Stimulated activated CD8-positive, alpha-beta memory T cell treated with anti-CD3 and anti-CD28 coated beads, Interleukin-7, amount 100 ng/mL, for 24 hours (primary cell): ENCODE measurements at places on chromosomes 7 and 10.

DNA sequence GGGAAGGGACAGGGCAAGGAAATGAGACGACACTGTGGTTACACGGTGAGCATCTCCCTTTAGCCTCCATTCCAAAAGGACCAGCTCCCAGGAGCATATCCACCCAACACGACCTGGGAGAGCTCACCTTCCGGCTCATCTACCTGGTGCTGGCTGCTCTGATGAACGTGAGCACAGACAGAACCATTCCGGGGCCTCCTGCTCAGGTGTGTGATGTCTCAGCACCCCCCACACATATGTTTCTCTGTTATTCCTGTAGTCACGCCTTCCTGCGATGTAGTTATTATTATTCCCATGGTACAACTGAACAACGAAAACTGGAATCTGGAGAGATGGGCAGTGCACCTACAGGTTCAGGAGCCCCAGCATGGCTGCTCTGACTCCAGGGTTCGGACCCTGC lies 20.5 kb upstream of the GPR26 start:
- no peak for DNase-seq

DNA sequence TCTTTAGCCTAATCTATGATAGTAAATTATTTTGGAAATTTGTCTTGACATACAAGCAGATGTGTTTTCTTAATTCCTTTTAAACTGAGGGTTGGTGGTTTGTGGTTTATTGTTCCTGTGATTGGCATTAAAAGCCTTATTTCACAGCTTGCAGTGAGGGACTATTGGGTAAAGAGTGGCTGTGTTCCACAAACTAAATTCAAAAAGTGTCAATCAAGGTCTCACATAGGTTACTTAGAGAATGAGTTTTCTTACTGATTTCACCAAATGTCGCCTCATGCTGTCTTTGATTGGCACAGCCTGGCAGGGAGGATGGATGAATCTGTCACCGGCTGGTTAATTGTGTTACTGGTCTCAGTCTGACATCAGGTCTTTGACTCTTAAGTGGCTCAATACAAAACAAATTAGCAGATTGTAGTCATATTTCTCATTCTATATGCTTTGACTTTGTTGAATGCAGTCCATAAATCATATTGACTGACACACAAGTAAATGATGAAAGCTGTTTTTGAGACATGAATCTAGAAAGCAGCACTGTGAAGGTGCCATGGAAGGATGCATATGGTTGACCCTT lies 66.8 kb upstream of the CYP26C1 start:
- no peak for DNase-seq

DNA sequence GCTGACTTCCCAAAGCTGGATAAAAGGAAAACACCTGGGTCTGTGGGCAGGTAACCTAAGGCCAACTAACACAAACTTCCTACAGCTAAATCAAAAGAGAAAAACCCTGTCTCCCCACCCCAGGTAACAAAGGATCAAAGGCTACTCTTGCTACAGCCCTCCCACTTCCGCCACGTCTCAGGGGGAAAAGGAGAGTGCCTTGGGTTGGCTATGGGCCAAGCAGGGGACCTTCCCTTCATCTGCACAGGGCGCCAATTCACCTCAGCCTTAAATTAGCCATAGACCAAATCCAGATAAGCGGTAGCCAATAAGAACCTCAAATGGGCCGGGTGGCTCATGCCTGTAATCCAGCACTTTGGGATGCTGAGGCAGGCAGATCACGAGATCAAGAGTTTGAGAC lies 69.1 kb upstream of the LANCL2 start:
- DNase-seq, result no peak

- no peak for DNase-seq
Measured at GRCh38 chr7:148327379-148327778, 263.2 kb upstream of the C7orf33 start.

GRCh38 chr10:85597006-85597405 lies 769.6 kb downstream of the GRID1 start:
- no peak for DNase-seq

DNA sequence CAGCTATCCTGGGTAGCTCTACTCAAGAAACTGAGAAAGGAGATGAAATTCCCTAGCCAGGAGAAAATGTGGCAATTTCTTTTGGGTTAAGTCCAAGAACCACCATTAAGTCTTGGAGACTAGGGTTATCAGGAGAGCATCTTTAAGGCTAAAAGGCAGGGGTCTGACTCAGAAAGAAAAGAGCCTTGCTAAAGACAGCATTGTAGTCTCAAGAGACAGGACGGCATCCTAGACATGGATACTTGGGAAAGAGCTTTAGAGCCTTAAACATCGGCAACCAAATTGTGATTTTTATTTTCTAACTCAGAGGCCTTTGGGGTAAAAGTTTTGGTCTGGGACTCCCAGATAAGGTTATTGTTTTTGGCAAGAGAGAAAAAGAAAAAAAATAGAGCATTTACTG lies 83.1 kb downstream of the FAS start:
- DNase-seq, result no peak

DNA sequence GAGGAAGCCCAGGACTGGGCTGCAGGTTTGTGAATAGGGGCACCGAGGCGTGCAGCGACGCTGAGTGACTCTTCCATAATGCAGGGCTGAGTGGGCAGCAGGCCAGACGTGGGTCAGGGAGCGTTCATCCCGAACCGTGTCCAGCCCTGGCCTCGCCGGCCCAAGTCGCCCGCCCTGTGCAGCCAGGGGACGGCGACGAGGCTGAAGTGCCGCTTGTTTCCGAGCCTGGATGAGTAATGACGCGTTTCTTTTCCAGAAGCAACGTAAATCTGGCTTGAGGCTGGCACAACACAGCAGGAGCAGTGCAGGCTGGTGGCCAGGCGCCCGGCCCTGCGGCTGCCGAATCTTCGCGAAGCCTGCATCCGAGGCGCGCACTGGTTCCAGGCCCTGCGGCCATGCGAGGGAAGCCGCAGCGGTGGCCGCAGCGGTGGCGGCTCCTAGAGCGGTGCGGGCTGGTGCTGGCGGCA lies 74.0 kb upstream of the SEC61G start:
- DNase-seq, result no peak

- no peak for DNase-seq
Measured at GRCh38 chr7:6252748-6253147, 19.7 kb downstream of the CYTH3 start.
